ENCODE measurements at places on chromosomes 11 and 22.

DNA sequence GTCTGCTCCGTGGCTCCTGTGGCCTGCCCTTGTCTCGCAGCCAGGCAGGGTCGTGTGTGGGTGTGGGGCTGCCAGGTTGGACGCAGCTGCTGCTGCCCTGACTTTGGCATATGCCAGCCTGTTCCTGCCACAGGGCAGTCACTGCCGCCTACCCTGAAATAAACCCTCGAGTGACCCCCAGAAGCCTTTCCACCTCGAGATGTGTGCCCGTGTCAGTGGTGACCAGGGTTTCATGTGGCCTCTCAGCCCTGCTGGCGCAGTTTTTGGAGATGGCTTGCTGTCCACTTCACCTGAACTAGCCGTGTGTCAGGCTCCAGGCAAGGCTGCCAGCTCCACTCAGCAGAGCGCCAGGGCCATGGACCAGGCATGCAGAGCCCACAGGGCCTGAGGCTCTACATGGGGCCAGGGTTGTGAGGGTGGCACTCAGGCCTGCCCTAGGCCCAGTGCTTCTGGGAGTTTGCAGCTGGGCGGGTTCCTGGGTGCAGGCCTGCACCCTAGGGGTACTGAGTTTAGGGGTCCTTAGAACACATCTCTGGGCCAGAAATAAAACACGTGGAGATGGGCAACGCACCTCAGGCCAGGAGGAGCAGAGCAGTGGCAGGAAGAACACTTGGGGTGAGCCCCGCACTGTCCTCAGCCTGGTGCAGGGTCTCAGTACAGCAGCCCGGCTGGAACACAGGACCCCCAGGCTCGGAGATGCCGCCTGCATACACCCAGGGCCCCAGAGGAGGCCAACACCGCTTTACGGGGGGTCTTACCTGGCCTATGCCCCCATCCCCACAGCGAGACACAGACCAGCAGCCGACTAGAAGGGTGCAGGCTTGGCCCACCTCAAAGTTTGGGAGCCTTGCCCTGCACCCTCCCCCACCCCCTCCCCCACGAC is 8.8 kb upstream of the PANX2 start:
- DNase-seq, result no peak

DNA sequence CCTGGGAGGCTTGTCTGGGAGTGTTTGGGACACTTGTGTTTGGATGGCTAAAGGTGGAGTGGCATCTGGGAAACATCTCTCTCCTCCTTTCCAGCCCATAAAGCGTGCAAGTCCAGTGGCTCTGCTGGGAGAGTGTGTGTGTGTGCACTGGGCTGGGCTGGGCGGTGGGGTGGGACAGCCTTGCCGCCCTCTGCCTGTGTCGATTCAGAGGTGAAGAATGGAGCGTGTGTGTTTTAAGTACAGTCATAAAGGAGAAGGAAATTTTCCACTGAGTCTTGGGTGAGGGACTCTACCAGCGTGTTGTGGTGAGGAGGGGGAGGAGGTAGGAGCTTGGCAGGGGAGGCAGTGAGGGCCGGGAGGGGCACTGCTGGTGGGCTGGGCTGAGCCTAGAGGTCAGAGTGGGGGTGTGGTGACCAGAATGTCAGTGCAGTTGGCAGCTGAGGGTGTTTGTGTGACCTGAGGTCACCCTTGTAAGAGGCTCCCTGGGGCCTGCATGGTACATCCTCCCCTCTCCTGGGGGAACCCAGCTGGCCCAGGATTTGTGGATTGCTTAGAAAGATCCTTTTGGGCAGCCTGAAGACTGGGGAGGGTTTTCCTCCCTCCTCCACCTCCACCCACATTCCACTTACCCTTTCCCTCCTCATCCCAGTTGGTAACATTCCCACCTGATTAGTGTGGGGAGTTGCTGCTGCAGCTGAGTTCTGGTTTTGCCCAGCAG is 1.7 kb downstream of the TIMP3 start:
- no peak for DNase-seq

DNA sequence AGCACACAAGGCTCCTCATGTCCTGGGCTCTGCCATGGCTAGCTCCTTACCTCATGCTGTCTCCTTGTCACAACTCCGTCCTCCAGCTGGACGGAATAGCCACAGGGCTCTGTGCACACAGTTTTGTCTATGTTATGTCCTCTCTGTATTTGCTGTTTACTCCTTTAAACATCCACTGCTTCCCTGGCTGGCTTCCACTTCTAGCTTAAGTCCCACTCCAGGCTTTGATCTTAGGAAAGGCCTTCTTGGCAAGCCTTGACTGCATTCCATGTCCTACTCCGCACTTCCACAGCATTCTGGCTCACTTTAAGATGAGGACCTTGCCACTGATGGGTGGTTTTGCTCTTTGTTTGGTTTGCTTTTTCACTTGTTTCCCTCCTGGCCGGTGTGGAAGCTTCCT is 22.9 kb upstream of the ROBO3 start:
- no peak for DNase-seq

GRCh38 chr11:11122749-11123148 is 230.3 kb downstream of the CSNK2A3 start:
- no peak for DNase-seq

DNA sequence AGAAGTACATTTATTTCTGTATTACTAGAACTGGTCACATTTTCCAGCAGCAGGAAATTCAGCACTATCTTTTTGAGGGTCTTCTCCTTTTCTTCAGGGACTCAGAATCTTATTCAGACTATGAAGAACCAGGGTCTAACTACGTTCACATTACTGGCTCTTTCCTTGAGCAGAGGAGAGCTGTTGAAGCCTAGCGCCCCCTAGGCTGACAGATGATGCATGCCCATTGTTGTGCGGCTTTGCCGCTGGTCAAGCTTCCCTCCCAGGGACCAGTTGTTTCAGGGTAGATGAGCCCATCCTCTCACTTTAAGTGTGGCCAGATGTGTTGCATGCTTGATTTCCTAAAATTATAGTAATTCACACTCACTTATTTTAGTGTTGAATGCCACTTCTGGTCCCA is 168.2 kb upstream of the PDGFD start:
- DNase-seq, result no peak

- no peak for DNase-seq
These were observed 11.5 kb upstream of the MYOD1 start for GRCh38 chr11:17707830-17708229.
